ENCODE measurements at places on chromosomes 3 and 15.

GRCh38 chr15:77526595-77527163 lies 106.0 kb downstream of the HMG20A start:
- no peak for DNase-seq

- no peak for DNase-seq
These were observed 40.6 kb upstream of the TMEM108 start for GRCh38 chr3:132997404-132998185.

GRCh38 chr3:42556089-42556632 lies 25.6 kb downstream of the SEC22C start:
- no peak for DNase-seq

- DNase-seq, result no peak
These were observed 178.5 kb downstream of the SMAD6 start for GRCh38 chr15:66880380-66881155.

GRCh38 chr3:50652709-50653108 lies 22.0 kb upstream of the DOCK3 start:
- peak; percentile 25 for DNase-seq

Measured in activated gamma-delta T cell treated with anti-CD3 and anti-CD28 coated beads, Interleukin-2, amount 50 U/mL, for 16 hours (primary cell).